ENCODE measurements at places on chromosomes 6 and 20.
A peak's percentile ranks its signal among the peaks of the same experiment; 100 is the strongest.

DNA sequence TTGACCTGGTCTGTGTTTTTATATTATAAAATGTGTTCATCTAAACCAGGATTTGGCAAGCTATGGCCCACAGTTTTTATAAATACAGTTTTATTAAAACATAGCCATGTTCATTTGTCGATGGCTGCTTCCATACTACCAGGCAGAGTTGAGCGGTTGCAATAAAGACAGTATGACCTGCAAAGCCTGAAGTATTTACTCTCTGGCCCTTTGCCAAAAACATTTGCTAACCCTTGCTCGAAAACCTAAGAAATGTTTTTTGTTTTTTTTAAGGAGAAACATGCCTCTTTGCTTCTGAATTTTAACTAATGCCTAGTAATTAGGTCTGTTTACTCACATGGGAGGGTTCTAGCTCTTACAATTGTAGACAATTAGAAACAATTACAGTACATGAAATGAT lies 67.4 kb upstream of the SMIM28 start:
- DNase-seq: no peak

DNA sequence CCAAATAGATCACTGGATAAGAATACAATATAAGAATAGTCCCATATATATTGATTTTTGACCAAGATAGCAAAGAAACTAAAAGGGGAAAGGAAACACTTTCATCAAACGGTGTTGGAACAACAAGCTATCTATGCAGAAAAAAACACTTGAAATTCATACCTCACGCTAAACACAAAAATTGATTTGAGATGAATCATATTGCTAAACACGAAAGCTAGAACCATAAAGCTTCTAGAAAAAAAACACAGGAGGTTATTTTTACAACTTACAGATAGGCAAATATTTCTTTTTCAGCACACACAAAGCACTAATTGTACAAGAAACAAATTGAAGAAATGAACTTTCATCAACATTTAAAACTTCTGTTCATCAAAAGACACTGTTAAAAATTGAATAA lies 36.7 kb upstream of the TMEM14A start:
- DNase-seq: no peak

DNA sequence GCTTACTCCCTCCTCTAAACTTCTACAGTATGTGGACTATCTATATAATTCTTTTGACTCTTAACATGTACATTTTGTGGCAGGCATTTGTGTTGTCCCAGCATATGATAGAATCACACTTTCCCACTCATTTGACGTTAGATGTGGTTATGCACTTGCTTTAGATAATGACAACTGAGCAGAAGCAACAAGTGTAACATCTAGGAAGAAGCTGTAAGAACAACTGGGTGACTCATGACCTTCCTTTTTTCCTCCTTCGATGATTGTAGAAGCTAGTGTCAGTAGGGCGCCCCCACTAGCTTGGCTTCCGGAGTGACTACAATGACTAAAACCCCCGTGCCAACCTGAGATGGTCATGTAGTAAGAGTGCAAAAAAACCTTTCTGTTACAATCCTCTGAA lies 74.6 kb upstream of the CEP85L start:
- DNase-seq: peak; percentile 43

DNA sequence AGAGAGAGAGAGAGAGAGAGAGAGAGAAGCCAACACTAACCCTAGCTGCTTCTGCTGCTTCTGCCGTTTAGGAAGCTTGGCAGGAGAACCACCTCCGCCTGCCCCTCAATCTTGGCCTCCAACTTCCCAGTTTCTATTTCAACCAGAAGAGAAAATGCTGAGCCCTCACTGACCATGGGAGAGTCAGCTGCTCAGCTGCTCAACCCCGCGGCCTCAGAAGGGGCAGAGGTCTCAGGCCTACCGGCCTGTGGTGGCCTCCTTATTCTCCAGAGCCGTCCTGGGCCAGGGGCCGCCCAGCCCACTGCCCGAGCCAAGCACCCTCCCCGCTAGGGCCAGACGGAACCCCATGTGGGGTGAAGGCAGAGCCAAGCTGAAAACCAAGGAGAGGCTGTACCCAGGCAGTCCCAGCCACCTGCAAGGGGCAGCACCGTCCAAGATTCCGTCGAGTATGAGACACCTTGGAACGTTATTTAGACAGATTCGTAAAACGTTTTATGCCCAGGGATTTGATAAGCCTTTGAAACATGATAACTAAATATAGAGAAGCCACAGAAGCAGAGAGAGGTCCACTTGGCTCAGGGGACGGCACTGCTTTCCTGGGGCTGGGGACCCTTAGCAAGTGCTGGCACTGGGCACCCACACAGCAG lies 116.6 kb downstream of the DLL1 start:
- DNase-seq: no peak

- no peak for DNase-seq
Measured at GRCh38 chr6:74091136-74091793, 395.3 kb downstream of the CD109 start.

DNA sequence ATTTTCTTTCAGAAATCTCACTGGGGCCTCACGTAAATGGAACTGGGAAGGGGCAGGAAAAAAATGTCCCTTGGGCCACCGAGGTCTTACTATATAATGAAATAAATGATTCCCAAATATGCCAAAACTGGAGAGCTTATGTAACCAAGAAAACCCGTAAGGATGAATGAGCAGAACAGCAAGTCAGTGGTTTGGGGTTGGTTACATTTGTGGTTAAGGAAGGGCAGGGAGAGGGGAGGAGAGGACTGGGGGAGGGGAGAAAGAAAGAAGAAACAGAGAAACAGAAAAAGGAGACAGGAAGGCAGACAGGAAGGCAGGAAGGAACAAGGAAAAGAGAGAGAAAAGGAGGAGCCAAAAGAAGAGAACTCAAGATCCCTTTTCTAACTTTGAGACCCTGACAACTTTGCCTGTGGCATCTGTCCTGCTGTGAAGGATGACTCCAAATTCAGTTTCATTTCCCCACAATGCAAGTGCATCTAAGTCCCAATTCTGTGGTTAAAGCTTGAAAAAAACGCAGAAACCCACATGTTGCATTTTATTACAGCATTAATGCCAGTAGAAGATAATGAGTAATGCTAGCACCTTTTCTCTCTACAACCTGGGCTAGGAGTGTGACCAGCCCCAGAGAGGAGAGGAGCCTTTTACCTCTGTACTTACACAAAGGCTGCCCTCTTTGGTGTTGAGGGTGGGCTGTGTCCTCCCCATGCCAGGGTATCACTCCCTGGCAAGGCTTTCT lies 10.8 kb upstream of the ARMC2 start:
- no peak for DNase-seq

DNA sequence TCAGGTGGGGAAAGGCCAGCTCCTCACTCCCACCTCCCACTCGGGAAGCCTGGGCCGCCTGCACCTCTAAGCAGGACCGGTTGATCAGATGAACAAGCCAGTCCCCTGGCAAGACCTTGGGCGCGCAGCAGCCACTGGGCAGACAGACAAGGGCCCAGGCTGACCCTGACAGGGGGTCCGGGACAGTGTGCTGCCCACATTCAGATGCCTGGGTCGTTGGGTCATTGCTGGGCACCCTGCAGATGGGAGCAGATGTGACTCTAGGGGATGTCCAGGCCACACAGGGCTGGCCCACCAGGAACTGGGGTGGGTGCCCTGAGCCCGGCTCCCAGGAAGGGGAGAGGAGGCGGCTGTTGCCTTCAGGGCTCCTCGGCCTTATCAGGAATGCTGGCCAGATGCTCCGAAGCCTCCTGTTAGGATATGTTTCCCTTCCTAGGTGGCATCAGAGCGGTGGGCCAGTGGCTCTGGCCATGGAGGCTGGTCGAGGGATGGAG lies 17.3 kb upstream of the FRMD1 start:
- DNase-seq: no peak

DNA sequence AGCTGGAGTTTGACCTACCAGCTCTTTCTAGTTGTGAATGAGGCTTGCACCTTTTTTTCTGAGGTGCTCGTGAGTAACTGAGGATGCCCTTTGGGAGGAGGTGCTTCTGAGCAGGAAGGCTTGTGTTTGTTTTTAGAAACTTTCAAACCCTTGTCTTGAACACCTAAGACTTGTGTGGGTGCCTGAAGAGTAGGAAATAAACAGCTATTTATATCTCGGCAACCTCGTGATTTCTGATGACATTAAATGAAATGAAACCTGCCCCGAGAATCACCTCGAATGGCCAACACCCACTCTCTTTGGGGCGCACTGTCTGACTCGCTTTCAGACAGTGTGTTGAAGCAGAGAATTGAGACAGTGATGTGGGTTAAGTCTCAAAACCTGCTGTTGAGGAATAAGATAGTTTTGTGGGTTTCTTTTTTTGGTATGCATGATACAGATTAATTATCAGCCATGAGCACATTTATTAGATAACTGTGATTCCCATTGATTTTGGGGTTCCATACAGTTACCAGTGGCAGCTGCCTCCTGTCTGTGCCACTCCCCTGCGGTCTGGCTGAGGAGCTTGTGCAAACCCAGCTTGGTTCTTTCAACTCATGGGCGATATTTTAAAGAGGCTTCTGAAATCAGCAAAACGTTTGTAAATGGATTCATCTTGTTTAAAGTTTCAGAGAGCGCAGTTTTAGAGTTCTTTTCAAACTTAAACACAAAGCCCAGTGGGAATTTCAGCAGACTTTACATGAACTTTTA lies 8.4 kb downstream of the IRF4 start:
- DNase-seq: no peak

- no peak for DNase-seq
Measured at GRCh38 chr20:25984933-25985332, 288.3 kb upstream of the ZNF337 start.

DNA sequence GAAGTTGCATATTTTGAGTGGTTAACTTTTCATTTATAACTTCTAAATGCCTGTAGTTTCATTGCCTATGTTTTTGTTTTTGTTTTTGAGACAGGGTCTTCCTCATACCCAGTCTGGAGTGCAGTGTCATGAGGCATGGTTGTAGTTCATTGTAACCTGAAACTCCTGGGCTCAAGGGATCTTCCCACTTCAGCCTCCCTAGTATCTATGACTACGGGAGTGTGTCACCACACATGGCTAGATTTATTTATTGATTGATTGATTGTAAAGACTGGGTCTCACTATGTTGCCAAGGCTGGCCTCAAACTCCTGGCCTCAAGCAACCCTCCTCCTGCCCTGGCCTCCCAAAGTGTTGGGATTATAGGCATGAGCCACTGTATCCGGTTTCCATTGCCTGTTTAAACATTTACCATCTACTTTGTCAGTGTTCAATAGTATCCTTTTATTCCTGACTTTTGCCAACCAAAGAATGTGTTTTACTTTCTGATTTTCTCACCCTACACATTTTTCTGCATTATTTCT lies 144.6 kb downstream of the CDKAL1 start:
- DNase-seq: no peak

DNA sequence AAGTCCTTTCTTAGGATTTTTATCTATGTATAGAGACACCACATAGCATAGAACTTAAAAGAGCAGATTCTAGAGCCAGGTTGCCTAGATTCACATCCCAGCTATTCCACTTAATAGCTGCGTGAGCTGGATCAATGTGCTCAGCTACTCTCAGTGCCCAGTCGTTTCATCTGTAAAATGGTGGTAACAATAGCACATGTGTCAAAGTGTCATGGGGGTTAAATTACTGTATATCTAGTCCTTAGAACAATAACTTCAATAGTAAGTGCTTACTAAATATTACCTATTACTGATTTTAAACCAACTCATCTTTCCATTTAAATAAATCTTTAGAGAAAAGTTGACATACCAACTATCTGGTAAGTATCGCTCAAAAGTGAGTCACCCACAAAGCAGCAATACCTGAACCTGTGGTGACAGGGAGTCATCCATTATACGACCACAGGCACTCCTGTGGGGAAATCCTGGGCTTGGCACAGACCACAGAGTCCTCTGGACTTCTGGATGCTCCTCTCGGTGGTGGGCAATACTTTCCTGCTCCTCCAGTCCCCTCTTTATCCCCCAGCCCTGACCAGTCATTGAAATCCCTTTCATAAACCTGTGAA lies 154.8 kb downstream of the PDSS2 start:
- no peak for DNase-seq

DNA sequence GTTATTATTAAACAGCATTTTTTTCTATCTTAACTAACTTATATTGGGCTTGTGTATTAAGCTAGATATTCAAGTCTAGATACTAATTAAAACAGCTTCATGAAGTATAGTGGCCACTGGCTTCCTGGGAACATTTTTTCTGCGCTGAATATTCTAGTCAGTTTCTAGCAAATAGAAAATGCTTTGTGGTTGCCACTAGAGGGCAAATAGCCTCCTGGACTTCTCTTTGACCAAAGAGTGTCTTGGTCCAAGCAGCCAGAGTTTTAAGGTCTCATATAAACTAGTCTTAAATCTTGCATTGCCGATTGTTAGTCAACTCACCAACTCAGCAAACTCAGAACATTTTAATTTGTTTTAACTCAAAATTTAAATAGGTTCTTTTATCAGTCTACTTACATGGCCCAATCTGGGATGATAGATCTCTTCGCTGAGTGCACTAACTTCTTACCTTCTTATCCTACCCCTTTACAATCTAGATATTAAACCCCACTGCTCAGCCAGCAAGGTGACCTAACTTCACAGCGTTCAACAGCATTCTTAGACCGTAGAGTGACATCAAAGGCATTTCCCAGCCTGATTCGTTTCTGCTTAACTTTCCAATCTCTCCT lies 24.6 kb upstream of the ID4 start:
- DNase-seq: no peak

DNA sequence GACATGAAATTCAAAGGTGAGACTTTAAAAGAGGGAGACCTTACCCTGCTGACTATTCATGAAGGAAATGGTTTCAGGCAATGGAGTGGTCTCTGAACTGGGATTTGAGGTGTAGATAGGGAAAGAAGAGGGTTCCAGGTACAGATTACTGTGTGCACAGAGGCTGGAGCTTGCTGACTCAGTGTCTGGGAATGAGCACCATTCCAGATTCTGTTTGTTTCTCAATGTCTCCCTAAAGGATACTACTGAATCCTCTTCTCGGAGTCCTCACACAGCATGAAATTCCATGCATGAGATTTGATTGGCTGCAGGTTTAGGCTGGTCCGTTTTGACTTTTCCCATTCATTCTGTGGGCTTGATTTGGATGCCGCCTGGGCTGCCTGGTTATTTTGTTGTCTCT lies 49.0 kb downstream of the PPP1R14C start:
- DNase-seq: no peak

- DNase-seq: no peak
Measured at GRCh38 chr6:133435065-133435728, 194.0 kb downstream of the EYA4 start.

DNA sequence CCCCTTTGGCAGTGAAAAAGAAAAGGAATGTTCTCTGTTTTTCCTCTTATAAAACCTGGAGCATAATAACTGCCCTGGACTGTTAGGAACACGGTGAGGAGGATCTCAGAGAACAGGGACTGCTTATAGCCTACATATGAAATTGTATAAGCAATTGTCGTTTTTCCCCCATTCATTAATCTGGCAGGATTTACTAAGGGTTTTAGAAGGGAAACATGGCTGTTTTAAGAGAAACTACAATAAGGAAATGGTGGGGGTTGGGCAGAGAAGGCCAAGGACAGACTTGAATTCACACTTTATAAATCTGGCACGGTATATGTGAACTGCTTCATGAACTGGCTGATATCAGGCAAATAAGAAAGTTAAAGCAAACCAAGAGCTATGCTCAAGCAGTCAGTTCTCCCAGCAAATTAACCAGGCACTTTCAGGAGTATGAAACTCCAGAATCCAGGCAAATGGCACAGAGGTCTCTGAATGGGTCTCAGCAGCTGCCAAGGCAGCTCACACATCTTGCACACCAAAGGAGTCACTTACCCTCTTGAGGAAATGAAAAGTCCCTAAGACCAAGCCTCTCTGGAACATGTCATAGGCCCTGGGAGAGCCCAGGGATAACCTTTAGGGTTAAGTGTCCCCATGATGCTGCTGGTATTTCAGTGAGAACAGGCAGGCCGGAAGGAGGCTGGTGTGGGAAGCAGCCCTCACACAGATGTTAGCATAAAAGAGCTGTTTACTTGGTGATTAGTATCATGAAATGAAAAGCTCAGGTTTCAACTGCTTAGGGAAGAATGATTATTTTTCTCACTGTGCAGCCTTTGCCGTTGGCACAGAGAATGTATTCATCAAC lies 260.5 kb upstream of the MARCKS start:
- DNase-seq: no peak
